Iris pigment epithelial cell (primary cell): ENCODE measurements at places on chromosomes 6 and 20.

- DNase-seq: no peak
Observed at GRCh38 chr6:154951345-154952200, 43.5 kb upstream of the TIAM2 start.

DNA sequence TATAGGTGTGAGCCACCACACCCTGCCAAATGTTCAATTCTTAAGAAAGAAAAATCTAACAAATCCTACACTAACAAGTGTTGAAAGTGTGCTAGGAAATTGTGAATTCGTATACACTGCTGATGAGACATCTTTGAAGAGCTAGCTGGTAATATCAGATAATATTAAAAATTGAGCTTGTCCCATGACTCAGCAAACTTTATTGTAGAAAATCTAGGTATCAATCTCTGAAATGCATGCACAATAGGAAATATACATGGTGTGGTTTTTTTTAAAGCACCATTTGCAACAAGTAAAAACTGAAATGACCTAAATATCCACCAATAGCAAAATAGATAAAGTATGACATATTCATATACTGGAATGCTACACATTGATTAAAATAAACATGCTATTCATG is 110.1 kb upstream of the NXT1 start:
- no peak for DNase-seq

DNA sequence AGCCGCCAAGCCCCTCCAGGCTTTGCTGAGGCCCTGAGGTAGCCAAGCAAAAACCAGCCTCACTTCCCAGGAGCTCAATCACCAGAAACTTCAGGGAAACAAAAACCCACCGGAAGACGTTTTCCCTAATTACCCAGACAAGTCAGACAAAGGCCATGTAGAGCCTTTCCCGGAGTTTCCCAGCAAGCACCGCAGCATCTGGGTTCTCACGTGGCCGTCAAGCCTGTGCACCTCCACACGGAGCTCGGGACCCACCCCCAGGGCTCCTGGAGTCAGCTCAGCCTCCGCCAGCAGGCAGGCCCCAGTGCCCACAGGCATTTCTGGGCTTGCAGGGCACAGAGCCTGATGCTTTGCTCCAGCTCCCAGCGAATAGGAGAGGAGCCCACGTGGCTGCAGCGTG is 10.1 kb upstream of the MRGBP start:
- DNase-seq: no peak

- peak; percentile 11 for DNase-seq
Observed at GRCh38 chr20:3349786-3350185, 57.7 kb downstream of the DNAAF9 start.

- no peak for DNase-seq
Observed at GRCh38 chr20:50409495-50409894, 100.7 kb upstream of the PTPN1 start.

DNA sequence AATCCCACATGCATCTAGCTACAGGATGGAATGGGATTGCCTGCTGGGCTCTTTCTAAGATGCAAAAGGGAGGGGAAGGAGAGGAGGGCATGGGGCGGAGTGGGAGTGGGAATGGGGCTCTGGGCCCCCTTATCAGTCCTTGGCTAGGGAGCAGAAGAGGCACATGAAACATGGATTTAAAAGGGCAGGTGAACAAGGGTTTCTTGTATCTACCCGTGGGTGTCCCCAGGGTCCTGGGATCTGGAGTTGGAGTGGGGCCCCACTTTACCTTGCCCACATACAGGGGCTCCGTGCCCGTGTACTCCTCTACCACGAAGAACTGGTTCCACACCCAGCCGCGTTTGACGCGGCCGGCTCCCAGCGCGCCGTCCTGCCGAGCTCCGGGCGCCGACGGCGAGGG is 57.5 kb downstream of the CDH22 start:
- no peak for DNase-seq

GRCh38 chr20:39813190-39813829 is 851.2 kb downstream of the DHX35 start:
- DNase-seq: no peak
